Right cardiac atrium (tissue), 5 donors: ENCODE measurements at places on chromosomes 11 and 22. TPM values are rescaled to one million over a fixed set of nuclear protein-coding genes. Genes with fewer than 3 reads are reported as not detected.

LIN7C gene
- 25.2 TPM for total RNA-seq

TTLL12 gene
- 11.0 TPM for total RNA-seq

OR10A5 gene
- total RNA-seq, result not detected

DNA sequence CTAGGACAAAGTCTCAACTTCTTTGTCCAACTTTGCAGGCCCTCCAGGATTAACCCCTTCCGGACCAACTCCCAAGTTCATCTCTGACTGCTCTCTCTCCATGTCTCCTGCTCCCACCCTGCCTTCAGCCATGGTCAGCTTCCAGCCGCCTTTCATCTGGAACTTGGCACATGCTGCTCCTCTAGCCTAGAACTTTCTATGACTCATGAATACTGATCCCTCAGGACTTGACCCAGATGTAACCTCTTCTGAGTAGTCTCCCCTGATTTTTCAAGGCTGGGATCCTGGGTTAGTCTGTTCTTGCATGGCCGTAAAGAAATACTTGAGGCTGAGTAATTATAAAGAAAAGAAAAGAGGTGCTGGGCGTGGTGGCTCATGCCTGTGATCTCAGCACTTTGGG lies 5.2 kb upstream of the SLC15A3 start:
- peak; percentile 62 for DNase-seq

- DNase-seq, result no peak
These were observed 429.3 kb upstream of the FAT3 start for GRCh38 chr11:91795139-91795887.
